ENCODE measurements at places on chromosomes 1 and 21.

DNA sequence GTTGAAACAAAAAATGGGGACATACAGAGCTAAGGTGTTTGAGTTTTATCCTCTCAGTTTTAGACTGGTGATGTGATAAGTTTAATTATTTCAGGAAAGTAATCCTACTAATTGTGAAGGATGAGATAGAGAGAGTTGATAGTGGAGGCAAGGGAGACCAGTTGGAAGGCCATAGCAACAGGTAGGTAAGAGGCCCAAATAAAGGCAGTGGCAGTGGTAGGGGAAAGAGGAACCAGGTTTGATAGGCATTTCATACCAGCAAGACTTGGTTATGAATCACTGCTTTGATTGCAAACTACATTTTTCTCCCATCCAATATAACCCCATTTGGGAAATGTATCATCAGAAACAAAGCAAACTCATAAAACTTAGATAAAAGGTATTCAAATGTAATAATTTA is 63.1 kb upstream of the SH3GLB1 start:
- no peak for DNase-seq

GRCh38 chr1:243503155-243503554 is 247.3 kb downstream of the SDCCAG8 start:
- DNase-seq = no peak

GRCh38 chr1:7380712-7381111 is 390.4 kb upstream of the VAMP3 start:
- no peak for DNase-seq

GRCh38 chr1:70498666-70499065 is 87.6 kb downstream of the CTH start:
- DNase-seq = no peak

GRCh38 chr1:197342669-197343068 is 74.6 kb downstream of the CRB1 start:
- DNase-seq = no peak

- DNase-seq = no peak
Observed at GRCh38 chr1:153790313-153790965, 15.2 kb downstream of the SLC27A3 start.

DNA sequence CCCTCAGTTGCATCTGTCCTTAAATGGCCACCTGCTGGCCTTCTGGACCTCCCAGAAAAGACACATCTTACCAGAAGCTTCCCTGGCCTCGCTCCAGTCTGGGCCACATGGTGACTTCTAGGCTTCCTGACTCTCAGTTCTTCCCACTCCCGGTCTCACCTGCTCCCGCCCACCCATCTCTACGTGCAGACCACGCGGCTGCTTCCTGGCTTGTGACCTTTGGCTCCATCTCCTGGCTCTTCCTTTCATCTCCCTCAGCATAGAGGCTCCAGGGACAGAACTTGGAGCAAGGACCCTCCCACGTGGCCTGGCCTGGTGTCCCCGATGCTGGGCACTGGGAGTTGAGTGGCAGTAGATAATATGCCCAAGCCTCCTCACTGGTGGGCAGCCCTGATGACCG is 124.9 kb upstream of the IRF2BP2 start:
- no peak for DNase-seq

DNA sequence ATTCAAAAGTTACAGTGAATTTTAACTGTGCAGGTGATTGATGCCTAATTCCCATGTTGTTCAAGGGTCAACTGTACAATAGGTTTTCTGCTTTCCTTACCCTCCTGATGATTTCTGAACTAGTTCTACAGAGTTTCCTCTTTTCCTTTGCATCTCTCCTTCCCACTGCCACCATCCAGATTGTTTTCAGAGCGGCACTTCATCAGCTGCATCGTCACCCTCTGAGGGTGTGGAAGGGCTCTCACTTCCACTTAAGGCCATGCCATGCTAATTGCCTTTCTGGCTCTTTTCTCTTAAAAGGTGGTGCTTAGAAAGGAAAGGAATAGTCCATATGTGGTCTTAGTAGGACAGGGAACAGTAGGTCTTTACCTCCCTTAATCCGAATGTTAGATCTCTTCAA is 39.1 kb downstream of the DISC1 start:
- no peak for DNase-seq

DNA sequence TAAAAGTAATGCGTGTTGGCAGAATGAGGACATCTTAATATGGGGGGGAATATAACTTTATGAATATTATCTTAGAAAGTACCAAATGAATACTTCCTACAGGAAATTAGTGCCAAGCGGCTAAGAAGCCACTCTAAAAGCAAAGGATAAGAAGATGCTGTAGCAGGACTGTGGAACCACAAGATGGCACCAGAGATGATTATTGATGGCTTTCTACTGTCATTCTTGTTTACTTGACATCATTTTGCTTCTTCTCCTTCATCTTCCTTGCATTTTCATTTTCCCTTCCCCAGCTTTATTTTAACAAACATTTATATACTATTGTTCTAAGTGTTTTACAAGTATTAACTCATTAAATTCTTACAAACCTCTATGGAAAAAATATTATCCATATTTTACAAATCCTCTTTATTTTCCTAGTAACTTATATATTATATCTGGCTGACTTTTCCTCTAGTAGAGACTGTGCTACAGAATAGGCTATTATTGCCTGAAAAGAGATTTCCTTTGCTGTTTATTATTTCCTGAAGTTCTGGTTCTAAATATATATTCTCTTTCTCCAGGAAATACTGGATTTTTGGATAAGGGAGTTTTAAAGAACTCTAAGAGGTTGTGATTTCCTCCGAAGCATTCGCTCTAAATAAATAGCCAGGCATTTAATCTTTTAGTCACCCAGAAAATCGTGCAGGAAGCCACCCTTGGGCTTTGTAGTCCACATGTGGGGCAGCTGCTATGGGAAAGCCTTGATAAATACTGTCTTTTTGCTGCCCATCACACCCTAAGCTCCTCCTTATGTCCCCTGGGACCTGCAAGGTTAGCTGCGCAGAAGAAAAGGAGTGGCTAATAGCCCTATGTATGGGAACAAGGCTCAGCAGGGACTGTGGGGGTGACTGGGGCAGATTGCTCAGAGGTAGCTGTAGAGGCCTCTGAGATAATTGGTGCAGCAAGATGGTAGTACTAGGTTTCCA is 69.8 kb downstream of the TPR start:
- no peak for DNase-seq

GRCh38 chr1:159829822-159830465 is 3.3 kb downstream of the SLAMF8 start:
- no peak for DNase-seq

DNA sequence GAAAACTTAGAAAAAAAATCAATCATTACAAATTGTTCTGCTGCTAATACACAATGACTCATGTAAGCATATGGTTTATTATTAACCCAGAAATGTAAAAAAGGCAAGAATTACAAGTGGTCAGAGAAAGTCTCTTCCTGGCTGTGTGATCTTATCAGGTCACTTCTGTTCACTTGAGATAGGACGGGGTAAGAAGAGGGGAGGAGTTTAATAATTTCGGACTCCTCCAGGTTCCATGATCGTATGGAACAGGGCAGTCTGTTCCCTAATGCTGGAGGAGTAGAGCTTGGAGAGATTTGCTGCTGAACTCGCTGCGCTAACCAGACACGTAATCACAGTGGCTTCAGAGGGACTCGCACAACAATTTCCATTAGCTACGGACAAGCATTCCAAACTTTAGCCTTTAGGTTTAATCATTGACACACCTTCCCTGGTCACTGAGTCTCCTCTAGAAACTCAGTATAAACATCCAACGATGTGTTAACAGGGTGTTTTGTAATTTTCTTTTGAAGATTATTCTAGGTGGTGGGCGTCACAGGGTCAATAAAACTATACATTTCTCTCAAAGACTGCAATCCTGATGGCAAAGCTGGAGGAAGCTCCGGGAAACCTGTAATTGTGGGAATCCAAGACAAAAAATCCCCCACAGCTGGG is 1.3 kb downstream of the CRYZ start:
- DNase-seq = no peak

All from bone marrow (tissue), 2 donors.